ENCODE measurements at places on chromosomes 1 and 21.

- DNase-seq: no peak
These were observed 290.3 kb downstream of the PTPRC start for GRCh38 chr1:198929111-198929604.

- peak; percentile 48 for DNase-seq
These were observed 69.2 kb upstream of the AJAP1 start for GRCh38 chr1:4585216-4585615.

DNA sequence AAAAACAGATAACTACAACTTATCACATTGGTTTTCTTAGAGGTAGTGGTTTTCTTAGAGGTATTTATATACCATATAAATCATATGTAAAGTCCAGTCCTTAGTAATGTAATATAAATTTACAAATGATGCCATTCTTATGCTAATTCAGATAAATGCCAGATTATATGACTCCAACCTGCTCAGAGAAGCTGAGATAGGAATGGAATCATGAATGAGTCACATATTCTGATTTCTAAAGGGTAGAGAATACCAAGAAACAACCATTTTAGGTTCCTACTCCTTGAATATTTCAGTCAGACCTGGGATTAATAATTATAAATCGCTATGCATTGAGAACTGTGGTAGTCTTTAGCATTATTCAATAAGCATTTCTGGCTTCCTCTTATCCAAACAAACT is 760.1 kb upstream of the NEGR1 start:
- no peak for DNase-seq

- DNase-seq: no peak
These were observed 588.3 kb downstream of the LMO4 start for GRCh38 chr1:87916965-87917364.

- no peak for DNase-seq
These were observed 7.1 kb upstream of the RGS18 start for GRCh38 chr1:192151176-192151575.

DNA sequence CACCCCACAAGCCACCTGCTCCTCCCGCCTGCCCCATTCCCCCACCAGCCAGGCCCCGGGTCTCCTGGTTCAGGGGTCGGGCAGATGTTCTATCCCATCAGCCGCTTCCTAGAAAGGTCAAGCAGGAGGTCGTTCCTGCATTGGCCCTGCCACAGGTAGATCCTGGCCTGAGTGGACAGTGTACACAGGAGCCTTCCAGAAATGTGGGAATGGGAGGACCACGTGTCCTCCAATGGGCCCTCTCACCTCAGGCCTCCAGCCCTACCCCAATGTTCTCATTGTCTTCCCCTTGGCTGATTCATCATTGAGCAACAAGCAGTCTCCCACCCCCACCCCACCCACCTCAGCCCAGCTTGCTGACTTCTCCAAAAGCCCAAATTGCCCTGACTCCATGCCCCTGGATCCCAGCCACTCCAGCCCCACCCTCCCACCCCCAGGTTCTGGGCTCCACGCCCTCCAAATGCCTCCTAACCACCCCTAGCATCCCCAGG is 2.1 kb downstream of the S100A16 start:
- DNase-seq: no peak

- DNase-seq: no peak
These were observed 63.1 kb downstream of the ELK4 start for GRCh38 chr1:205568469-205569361.

DNA sequence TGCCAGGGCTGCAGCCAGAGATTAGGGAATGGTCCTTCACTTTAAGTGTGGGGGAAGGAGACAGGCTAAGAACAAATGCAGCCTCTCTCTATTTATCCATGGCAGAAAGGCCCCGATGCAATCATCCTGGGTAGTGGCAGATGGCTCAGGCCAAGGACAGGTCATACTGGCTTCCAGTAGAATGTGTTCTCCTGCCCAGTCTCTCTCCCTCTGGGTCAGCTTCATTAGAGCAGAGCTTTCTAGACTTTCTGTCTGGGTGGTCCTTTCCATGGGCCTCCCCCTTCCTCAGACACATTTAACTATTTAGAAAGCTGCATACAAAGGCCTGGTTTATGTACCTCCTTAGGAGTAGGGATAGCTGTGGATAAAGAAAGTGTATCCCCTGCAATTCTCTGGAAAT is 4.8 kb upstream of the PTCH2 start:
- DNase-seq: no peak

- no peak for DNase-seq
These were observed 106.0 kb downstream of the SUSD4 start for GRCh38 chr1:223257856-223258550.

DNA sequence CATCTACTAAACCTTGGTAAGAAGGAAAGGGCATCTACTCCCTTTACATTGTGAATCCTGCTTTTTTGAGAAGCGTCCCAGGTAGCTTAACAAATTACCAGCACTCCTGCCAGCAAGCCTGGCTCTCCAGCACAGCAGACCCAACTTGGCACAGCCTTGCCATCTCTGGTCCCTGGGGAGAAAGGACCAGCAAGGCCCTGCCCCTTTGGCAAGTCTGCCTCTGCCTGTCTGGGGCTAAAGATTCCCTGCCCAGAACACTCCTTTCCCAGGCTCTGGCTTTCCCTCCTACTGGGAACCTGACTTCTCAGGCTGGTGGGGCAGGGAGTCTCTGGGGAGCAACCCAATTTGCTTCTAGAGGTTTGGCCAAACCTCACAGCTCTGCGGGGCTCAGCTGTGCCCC is 68.5 kb downstream of the ATP2B4 start:
- no peak for DNase-seq

- no peak for DNase-seq
These were observed 478.5 kb upstream of the DEPDC1 start for GRCh38 chr1:68975212-68975933.

GRCh38 chr1:85934516-85934915 is 222.1 kb downstream of the COL24A1 start:
- DNase-seq: no peak

GRCh38 chr21:17231771-17232170 is 281.1 kb upstream of the CXADR start:
- DNase-seq: no peak

GRCh38 chr1:184632415-184633175 is 122.1 kb downstream of the EDEM3 start:
- DNase-seq: no peak

- DNase-seq: no peak
These were observed 1.0 kb downstream of the ZNF687 start for GRCh38 chr1:151282883-151283725.

- no peak for DNase-seq
These were observed 268.9 kb downstream of the MRPL39 start for GRCh38 chr21:25338415-25338814.

DNA sequence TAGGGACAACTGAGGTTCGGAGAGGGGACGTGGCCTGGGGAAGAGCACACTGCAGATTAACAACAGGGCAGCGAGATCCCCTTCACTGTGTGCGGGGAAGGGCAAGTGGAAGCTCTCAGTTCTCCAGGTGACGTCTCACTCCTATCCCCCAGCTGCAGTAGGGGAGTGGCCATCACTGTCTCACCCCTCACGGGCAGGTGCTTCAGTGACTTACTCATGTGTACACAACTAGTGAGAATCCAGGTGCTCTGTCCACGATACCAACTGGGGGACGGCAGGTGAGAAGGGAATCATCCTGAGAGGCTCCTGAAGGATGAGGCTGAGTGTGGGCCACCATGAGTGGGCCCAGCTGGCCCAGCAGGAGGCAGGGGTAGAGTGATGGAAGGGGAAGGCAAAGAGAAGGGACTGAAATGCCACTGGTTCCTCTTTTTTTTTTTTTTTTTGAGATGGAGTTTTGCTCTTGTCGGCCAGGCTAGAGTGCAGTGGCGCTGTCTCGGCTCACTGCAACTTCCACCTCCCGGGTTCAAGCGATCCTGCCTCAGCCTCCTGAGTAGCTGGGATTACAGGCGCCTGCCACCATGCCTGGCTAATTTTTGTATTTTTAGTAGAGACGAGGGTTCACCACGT is 25.9 kb downstream of the RHBG start:
- no peak for DNase-seq

Measured in stimulated activated CD8-positive, alpha-beta memory T cell treated with anti-CD3 and anti-CD28 coated beads, Interleukin-4, amount 100 ng/mL, for 24 hours (primary cell).